ENCODE measurements at places on chromosomes 13 and 19. TPM values are rescaled to one million over a fixed set of nuclear protein-coding genes. Genes with fewer than 3 reads are reported as not detected.

Gene ARHGEF1
- 545 TPM for total RNA-seq

Gene COL4A1
- not detected for total RNA-seq

Gene UBE2L5
- not detected for total RNA-seq

Gene BRME1
- total RNA-seq: 4.4 TPM

Gene ZNF793
- 6.1 TPM for total RNA-seq

Gene CCL25
- total RNA-seq: not detected

Gene BRSK1
- total RNA-seq: 9.1 TPM

Gene FGF22
- not detected for total RNA-seq

Gene VSTM1
- total RNA-seq: not detected

Gene FFAR2
- not detected for total RNA-seq

Gene PLIN4
- total RNA-seq: not detected

Gene PNMA8B
- total RNA-seq: not detected

Gene GRIN2D
- 0.18 TPM for total RNA-seq

Gene CFD
- total RNA-seq: 0.66 TPM

Gene S1PR5
- total RNA-seq: 1.4 TPM

GRCh38 chr13:41914552-41914951 lies 46.4 kb downstream of the VWA8 start:
- DNase-seq: no peak

GRCh38 chr13:99277629-99278028 lies 19.4 kb upstream of the GPR18 start:
- no peak for DNase-seq

DNA sequence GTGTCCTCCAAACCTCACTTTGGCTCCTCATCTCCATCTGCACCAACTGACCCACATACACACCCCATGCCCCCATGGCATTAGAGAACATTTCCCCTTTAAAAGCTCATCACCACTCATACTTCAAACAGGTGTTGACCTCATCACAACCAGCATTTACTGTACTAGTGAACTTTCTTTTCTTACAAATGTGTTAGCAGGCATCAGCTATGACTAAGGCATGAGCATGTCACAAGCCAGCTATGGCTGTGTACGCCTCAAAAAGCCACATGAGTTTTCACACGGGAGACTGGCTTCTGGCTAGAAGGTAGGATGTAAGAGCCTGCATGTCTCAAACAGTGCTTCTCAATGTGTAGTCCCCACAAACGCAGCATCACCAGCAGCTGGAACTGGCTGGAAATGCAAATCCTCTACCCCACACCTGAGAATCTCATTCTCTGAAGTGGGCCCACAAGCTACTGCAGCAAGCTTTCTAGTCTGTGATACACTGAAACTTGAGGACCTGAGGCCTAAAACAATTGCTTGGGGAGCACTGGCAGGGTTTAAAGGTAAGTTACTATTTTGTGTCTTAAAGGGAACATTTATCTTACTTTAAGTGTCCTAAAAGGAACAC lies 66.8 kb downstream of the TUBGCP3 start:
- no peak for DNase-seq

DNA sequence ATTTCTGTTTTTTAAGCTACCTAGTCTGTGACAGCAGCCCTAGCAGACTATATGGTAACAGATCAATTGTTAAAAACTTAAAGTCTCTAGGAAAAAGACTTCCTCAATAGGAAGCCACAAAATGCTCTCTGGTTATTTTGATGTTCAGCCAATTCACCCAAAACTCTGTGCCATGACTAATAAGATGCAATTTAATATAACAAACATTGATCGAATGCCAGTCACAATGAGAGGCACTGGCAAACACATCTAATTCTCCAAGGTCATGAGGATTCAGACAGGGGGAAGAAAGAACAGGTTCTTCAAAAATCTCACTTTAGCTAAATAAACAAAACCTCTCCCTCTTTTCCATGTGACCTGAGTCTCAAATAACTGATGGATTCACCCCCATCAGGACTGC lies 107.5 kb downstream of the SUCLA2 start:
- DNase-seq: no peak

- no peak for DNase-seq
Observed at GRCh38 chr13:93522501-93522900, 295.9 kb downstream of the GPC6 start.

DNA sequence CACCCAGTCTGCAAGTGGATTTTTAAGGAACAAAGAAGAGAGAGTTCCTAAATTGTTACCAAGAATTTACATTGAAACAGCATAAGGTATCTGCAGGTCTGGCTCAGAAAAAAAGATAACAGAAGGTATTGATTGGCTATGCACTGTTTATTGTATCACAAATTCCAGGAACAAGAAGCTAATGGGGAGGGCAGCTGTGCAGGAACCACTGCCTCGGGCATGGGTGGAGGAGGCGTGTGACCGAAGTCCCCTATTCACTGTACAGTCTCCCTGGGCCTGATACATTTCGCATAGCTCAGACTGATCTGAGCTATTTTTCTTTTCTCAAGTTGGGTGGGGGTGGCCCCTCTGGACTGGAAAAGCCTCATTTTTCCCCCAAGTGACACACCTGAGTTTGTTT lies 11.7 kb downstream of the NECTIN2 start:
- DNase-seq: no peak

DNA sequence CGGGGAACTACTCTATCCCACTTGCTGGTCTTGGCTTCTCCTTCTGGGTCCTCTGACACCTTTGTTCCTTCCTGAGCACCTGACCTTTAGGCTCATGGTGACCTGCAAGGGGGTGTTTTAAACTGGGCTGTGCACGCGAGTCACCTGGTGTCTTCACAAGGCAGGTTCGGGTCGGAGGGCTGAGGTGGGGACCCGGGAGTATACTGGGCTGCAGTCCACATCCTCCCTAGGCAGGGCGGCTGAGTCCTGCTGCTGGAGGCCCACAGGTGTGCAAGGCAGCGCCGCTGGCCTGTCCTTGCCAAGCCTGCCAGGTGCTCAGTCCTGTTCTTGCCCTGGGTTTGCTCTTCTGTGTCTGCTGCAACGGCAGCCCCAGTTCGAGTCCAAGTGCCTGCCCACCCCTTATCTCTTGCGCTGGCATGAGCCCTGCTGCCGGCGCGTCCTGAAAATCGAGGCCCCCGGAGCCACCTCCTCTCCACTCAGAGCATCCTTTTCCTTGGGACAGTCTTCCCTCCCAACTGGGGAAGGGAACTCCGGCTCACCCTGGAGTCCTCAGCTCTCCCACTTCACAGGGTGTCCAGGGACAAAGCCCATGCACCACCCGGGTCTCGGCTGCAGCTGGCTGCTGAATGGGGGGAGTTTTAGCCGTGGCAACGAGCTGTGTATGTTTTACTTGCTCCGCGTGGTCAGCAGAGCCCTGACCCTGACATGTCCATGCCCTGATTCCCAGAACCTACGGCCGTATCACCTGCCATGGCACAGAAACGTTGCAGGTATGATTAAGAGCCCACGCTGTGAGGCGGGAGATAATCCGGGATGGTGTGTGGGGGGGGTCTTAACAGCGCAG lies 193.5 kb downstream of the TEX29 start:
- no peak for DNase-seq

GRCh38 chr13:113647351-113648215 lies 10.4 kb downstream of the ATP4B start:
- DNase-seq: no peak

DNA sequence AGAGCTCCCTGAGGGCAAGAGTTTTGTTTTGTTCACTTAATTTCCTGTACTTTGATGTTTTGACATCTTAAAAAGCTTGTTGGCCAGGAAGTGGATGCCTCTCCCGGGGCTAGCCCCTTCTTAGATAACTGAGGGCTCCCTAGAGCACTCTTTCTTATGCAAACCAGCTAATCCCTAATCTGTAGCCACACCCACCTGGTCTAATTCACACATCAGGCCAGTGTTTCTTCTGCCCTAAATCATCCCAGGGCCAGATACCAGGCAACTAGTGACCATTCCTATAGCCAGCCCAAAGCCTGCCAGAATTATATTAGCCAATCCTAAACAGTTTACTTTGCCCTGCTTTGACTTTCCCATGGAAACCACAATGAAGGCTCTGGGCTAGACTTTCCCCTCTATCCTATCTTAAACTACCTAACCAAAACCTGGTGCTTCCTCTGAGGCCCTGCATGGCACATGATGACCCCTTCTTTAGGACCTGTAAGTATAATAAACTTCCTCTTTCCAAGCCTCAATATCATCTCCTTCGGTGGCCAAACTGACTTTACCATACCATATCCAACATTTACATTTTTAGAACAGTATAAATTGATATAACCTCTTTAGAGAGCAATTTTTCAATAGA lies 24.8 kb downstream of the WBP4 start:
- no peak for DNase-seq

DNA sequence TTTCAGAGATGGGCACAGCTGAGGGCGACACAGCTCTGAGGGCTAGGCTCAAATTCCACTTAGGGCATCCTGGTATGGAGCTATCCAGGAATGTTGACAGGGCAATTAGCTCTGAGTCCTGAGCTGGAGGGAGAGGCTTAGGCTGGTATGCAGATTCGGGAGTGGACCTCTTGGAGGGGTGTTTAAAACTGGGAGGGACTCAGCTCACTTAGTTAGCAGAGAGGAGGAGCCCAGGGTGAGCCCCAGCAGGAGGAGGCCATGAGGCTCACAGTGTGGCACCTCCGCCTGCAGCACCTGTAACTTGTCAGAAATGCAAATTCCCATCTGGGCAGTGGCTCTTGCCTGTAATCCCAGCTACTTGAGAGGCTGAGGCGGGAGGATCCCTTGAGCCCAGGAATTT lies 10.2 kb upstream of the NOP53 start:
- no peak for DNase-seq

DNA sequence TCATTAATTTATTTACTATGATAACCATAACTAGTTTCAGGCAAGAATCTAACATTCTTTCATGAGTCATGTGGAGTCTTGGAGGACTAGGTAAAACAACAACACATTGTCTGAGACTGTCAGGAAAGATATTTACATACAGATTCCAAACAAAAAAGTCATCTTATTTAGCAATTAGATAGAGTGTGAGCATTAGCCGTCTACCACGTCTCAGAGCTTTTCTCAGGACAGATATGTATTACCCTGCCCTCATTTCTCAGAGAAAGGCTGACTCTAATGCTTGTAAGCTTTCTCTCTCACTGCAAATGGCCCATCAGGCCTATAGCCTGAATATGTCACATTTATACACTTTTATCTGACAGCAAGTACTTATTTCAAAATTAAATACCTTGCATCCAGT lies 312.1 kb upstream of the PCDH20 start:
- no peak for DNase-seq

- DNase-seq: no peak
Observed at GRCh38 chr19:58277748-58278540, 811 bp upstream of the ZNF8 start.

GRCh38 chr13:76913898-76914297 lies 27.7 kb upstream of the KCTD12 start:
- no peak for DNase-seq

GRCh38 chr13:36813225-36813624 lies 5.8 kb upstream of the RFXAP start:
- no peak for DNase-seq

- no peak for DNase-seq
Observed at GRCh38 chr19:45175515-45176345, 2.3 kb downstream of the TRAPPC6A start.

DNA sequence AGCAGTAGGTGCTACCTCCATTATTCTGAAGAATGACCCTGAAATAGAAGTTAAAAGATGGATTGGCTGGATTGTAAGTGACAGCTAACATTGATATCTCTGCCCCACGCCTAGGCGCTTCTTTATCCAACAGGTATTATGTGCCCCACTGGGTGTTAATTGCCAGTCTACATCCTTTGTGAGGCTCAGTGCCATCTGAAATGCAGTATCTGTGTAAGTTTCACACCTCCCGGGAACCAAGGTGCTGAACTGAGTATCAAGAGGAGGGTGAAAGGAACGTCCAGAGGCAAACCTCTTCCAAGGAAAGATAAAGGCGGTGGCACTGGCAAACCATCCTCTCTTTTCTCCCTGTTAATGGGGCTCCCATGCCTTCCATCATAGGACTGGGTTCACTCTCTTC lies 181.1 kb upstream of the UBL3 start:
- no peak for DNase-seq

GRCh38 chr19:50266041-50266440 lies 62.6 kb downstream of the MYH14 start:
- DNase-seq: no peak

GRCh38 chr19:19657397-19657783 lies 6.1 kb downstream of the ATP13A1 start:
- DNase-seq: no peak
